ENCODE measurements at places on chromosomes 13 and 19.

DNA sequence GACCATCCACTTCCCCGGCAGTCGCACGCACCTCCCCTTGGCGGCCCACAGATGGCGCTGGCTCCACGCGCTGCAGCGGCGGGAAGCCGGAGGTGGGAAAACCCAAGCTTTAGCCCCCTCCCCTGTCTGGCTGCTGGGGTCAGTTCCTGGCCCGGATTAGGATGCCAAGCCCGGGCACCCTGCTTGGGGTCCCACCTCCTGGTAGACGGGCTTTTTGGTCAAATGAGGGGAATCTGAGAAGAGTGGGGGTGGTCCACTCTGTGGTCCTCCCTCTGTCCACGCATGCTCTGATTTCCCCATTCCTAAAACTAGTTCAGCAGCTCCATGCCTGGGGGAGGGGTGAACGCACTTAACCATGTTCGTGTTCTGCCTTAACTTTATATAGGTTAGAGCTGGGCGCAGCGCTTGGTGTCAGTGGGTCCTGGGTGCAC is 8.1 kb upstream of the ADGRE2 start:
- DNase-seq: peak; percentile 74

DNA sequence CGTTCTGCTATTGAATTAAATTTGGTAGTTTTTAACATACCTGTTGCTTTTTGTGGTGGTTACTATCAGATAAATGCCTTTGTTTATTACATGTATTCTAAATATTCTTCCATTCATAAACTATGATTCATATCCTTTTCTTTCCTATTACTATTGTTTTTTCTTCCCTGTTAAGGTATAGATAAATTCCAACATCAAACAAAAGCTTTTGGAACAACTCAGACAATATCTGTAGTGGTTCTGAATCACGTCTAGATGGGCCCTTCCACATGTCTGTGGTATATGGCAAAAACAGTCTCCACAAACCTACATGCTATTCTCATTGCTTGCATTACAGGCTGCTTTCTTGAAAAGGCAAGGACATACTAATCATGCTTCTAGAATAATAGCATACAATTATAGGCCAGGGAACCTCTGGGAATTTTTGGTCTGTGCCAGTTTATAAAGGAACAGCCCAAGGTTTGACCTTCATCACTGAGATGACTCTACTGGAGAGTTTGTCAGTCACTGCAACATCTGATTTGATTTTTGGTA is 6.4 kb downstream of the LRCH1 start:
- DNase-seq: no peak

- no peak for DNase-seq
These were observed 25.4 kb downstream of the ATP11A start for GRCh38 chr13:112715210-112715609.

GRCh38 chr13:73754727-73755292 is 379.4 kb downstream of the KLF12 start:
- DNase-seq: peak; percentile 19

- no peak for DNase-seq
These were observed 19.4 kb upstream of the PLEKHF1 start for GRCh38 chr19:29645911-29646310.

DNA sequence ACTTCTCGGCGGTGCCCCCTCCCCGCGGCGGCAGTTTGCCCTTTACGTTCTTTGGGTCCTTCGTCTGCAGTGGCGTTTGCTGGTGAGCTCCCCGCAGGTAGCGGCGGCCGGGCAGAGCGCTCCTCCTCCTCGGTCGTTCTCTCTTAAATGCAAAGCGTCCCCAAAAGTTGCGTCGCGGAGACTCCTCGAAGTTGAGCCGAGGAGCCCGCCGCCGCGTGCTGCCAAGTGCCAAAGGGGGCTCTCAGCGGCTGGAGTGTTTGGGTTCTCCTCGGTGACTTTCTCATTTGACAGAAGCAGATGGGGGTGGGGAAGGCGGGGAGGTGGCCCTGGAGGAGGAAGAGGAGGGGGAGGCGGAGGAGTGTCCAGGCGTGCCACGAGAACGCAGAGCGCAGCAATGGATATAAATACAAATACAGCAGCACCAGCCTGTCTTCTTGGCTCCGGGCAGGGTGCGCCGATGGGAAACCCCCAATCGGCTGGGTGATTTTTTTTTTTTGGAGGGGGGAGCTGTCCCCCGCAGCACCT is at the start of gene SOX21:
Gene SOX21, minus strand, starts transcription at position 259 of the 525 bp plus-strand sequence. CDS start 496 bp downstream, outside the sequence.
- DNase-seq: peak; percentile 91

- no peak for DNase-seq
These were observed 556.1 kb downstream of the EFNB2 start for GRCh38 chr13:105979131-105980011.

- DNase-seq: no peak
These were observed 475.5 kb downstream of the TSHZ3 start for GRCh38 chr19:30873691-30874090.

DNA sequence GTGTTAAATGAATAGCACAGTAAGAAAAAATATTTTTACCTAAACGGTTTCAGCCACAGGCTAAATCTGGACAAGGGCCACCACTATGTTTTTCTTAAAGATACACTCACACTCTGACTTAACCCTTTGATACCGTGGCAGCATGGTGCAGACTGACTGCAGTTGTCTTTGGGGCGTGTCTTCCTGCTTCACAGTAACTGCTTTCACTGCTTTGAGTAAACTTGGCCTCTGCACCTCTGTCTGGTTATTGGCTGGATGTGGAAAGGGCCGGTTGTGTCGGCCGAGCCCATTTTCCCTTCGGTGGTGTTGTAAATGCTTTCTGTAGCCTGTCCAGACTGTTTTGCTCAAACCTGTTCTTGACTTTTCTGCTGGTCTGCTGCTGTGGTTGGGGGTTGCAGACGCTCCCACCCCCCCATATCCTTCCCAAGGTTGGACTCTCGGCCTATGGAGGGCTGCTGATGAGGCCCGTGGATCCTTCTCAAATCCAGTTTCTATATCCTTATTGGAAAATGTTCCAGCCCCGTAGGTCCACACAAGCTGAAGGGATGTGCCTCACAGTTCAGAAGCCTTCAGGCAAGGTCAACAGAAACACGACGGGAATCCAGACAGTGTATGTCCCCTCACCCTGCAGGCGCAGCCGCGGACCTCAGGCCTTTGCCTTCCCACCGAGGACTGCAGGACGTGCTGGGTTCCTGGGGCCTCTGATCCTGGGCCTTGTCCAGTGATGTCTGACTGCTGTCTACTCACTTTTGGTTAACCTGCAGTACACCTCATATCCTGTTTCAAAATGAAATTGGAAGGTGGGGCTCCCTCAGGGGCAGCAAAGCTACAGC is 90.2 kb upstream of the RNF113B start:
- no peak for DNase-seq

DNA sequence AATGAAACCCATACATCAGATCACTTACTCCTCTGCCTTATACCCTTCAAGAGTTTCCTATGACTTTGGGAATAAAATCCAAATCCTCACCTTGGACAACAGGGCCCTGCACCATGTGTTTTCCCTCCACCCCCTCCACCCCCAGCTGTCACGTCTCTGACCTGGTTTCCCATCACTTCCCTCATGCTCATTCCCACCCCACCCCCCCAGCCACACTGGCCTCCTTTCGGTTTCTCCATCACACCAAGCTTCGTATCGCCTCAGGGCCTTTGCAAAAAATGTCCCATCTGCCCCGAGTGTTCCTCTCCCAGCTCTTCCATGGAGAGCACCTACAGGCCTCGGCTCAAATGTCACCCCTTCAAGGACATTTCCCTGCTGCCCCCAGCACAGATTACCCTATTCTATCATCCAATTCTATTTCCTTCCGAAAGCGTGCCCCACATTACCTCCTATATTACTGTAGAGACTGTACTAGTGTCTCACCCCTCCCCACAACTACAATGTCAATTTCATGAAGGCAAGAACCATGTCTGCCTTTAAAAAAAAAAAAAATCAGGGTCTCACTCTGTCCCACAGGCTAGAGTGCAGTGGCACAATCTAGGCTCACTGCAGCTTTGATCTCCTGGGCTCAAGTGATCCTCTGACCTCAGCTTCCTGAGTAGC is 16.8 kb upstream of the FFAR2 start:
- DNase-seq: no peak

- no peak for DNase-seq
These were observed 421.9 kb upstream of the PCDH9 start for GRCh38 chr13:67651908-67652465.

Measured in osteoblast (primary cell).